ENCODE measurements at places on chromosomes 4 and X. TPM values are rescaled to one million over a fixed set of nuclear protein-coding genes. Genes with fewer than 3 reads are reported as not detected.

- peak; percentile 9 for DNase-seq
These were observed 99.5 kb downstream of the EFHC2 start for GRCh38 chrX:44244008-44244407.

Gene RBMXL3
- total RNA-seq = not detected

Gene LIMCH1
- total RNA-seq = 37.4 TPM

DNA sequence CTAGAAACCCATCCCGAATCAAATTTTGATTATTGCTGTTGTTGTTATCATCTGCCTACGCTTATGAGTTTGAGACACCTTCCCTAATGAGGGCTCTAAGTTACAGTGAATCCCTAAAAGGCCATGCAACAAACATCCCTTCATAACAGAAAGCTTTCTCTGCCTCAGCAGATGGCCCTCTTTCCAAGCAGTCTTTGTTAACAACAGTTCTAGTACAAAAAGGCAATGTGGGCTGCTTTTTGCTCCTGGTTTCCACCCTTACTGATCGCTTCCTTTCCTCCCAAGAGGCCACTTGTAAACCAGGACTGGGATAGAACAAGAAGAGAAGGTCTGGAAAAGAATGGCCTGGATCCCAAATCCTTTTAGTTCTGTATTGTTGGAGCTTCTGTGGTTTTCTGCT lies 24.2 kb downstream of the GPC4 start:
- no peak for DNase-seq

Gene UGT2B7
- total RNA-seq = not detected

GRCh38 chrX:3006495-3006894 lies at the start of gene ARSH:
ARSH (plus strand) TSS chrX:3006546; CDS start chrX:3006613, 67 bp downstream.
- no peak for DNase-seq

Gene TREX2
- 0.39 TPM for total RNA-seq

DNA sequence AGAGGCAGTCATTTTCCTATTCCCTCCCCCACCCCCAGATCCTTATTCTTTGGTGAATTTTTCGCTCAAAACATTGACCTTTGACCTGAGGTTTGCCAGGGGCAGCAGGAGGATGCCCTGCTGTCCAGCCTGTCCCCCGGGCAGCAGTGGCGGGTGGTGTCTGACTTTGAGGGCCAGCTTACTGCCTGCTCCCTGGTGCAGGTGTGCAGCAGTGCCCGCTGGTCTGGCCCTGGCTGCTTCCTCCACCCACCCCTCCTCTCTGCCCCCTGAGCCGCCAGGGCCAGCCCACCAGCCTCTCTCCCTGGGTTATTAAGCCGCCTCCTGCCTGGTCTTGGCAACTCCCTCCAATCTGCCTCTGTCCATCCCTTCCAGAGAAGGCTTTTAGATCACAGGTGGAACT lies 40.8 kb upstream of the GRPEL1 start:
- no peak for DNase-seq

DNA sequence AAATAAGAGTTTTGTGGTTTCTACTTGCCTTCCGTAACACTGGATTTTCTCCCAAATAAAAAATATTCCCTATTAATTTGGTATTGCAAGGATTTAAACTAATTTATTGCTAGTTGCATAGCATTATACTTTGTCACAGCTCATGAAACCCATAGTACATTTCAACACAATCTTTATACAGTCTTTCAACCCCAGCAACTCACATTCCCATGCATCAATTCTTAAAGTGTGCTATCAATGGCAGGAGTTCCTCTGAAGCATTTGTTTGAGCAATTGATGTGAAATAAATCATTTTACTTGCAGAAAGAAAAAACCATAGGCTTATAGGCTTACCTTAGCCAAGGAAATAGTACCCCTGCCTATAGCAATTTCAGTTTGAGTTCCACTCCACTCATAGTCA lies 251.9 kb downstream of the PAPSS1 start:
- no peak for DNase-seq
